Activated CD4-positive, alpha-beta memory T cell treated with anti-CD3 and anti-CD28 coated beads, Interleukin-2, amount 10 ng/mL, durations not matched to agents 7 days and 5 days (primary cell): ENCODE measurements at places on chromosomes 12 and 14.

DNA sequence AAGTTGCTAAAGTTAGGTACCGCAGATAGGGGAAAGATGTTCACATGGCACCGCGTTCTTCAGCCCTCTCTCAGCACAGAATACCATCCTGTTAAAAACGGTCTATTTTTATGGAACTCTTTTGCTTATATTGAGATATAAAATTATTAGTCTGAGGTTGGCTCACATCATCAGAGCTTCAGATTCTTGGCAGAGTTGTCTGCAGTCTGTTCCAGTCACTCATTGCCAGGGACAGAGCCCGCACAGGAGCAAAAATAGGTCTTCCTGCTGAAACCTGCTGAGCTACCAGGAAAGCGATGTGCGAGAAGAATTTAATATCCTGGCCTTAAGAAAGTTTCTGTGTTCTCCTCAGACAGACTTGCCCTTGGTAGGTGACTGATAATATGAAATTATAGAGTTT is 249.8 kb downstream of the VRK1 start:
- DNase-seq, result no peak

DNA sequence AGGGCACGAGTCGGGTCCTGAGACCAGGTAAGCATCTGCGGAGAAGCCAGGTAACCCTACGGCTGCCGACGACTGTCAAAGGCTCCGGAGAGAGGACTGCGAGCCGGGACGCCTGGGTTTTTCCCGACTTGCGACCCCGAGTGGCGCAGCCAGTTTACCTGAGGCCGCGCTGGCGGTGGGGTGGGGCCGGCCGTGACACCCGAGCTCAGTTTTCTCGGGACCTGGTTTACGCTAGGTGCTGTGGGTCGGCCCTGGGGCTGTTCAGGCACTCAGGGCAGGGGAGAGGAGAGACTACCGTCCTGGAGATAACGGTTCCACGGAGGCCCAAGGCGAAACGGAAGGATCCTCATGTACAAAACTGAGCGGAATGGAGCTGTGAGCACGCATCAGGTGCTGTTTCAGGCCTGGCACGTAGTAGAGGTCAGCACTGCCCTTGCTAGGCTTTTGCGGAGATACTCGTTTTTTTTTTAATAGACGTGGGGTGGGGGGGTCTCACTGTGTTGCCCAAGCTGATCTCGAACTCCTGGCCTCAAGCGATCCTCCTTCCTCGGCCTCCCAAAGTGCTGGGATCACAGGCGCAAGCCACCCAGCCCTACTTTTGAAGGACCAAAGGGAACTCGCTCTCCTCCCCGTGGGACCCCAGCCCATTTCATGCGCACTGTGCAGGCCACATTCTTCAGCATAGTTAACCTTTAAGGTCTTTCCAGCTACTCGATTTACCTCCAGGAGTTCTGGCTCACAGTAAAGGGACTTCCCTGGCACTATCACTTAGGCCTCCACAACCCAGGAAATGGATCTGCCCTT is 471 bp downstream of the MTRFR start:
- DNase-seq, result no peak

DNA sequence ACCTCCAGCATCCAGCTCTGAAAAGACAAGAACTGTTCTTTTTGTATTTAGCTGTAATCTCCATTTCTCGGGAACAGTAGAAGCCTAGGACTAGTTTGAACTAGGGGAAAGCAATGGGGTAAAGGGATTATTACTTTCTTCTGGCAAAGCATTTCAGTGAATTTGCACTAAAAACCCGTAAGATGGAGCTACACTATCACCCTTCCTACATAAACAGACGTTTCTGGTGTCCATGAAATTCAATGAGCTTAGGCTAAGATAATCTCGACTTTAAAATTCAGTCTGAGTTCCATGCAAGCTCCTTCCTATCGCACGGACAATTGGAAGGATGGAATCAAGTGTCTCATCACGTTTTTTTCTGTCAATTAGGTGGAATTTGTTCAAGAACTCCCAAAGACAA is 24.0 kb downstream of the ACSM4 start:
- DNase-seq, result no peak

DNA sequence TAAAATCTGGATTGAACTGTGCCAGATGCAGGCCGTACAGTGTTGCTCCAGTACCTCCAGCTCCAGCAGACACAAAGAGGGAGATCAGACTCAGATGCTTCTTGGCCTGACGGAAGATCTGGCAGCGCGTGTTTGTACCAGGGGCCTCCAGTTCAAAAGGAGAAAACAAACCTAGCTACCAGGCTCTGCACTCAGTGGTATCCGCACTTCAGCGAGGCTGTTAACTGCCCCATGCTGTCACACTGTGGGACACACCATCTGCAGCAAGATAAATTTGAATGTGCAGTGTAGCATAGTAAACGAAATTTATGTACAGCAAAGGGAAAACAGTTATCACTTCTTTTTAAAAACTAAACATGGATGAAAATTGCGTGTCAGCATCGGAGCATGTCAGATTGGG is 5.1 kb downstream of the DYNC1H1 start:
- no peak for DNase-seq

DNA sequence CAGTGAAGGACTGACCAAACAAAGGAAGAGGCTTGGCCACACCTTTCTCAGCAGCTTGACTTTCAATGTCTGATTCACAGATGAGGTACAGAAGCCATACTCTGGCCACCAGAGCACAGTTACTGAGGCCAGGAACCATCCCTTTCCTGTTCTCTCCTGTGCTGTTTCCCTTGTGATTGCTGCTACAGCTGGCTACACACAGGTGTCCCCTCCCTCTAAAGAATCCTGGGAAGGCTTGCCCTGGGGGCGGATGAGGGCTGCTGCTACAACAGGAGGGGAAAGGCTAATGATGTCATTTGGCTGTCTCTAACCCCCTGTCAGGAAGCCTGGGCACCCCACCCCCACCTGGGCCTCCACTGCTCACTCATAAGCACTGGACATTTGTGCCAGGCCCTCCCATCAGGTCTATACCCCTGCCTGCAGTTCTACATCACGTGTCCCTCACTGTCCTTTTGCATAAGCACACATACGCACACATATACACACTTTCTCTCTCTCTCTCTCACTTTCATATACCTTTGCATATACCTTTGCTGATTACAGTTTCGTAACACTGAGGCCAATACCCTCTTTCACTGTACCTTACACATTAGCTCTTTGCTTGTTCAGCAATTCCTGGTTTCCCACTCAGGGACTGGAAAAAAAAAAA is 41.4 kb downstream of the PRPF40B start:
- DNase-seq, result no peak

DNA sequence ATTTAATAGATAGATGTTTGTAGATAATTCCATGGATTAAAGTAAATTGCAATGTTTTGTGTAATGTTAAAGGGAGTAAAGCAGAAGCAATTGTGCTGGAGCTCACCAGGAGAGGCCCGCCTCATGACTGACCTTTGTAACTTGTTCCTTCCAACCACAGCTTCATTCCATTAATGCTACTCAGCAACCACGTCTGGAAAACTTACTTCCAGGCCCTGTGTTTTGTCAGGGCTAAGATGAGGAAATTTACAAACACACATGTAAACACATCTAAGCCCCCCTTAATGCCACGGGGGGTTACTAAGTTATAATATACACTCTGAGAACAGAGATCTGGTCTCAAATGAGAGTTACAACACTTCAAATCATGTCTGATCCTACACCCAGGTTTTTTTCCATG is 12.4 kb downstream of the LUM start:
- no peak for DNase-seq

- DNase-seq, result no peak
Observed at GRCh38 chr14:69996216-69996615, 117.0 kb downstream of the SMOC1 start.

DNA sequence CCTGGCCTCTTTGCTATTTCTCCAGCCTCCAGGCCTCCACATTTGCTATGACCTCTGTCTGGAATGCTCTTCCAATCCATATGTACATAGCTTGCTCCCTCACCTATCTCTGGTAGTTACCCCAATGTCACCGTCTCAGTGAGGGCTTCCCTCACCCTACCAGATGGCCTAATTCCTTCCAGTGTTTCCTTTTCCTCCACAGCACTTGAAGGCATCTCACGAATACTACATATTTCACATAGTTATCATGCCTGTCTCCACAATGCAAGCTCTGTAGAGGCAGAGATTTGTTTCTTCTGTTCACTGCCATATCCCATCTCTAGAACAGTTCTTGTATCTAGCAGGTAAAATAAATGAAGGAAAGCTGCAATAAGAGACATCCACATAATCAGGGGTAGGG is 21.3 kb upstream of the HSP90B1 start:
- DNase-seq, result no peak

DNA sequence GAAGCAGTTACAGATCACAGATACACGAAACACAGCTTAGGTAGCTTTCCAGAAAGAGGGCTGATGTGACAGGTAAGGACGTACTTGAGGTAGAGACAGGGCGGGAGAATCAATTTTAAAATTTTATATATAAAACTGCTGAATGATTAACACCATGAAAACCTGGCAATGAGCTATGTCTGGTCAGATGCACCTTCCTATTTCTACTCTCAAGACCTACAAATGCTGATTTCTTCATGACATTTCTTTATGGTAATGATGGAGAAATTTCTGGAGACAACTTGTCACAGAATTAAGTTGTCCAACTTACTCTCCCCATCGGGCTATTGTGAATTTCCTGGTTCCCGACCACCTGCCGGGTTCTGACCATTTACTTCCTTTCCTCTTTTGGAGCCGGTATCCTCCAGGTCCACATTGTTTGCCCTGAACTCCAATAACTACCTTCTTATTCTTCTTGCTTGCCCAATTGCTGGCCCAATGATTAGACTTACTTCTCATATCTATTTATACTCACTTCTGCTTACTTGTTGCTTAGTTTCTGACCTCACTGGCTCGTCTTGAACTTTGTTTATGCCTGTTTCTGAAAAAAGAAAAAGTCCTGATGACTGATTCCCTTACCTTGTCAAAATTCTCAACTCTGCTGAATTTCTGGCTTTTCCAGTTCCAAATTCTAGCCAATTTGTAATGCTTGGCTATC is 12.8 kb upstream of the ATP2B1 start:
- DNase-seq, result no peak

- DNase-seq, result no peak
Observed at GRCh38 chr14:24074625-24075484, 3.5 kb downstream of the CPNE6 start.

- peak; percentile 47 for DNase-seq
Observed at GRCh38 chr14:87994974-87995373, 2.0 kb upstream of the GALC start.

GRCh38 chr12:29562110-29562804 is 64.8 kb upstream of the OVCH1 start:
- DNase-seq, result no peak

DNA sequence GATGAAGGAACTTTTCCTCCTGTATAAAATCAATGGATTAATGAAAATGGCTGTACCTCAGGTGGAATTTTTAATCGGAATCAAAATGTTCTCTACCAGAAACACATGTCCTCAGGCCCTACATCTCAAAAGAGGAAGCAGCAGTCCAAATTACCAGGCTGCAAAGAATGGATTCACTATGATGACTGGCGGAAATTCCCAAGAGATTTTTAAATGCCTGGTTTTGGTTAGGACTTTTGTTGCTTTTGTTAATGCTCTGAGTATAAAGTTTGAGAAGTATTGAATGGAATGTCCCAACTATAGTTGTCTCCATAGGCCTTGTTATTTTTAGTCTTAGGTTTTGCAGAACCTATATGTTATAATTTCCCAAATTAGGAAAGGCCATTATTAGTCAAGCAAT is 11.2 kb upstream of the IFNG start:
- DNase-seq, result no peak

DNA sequence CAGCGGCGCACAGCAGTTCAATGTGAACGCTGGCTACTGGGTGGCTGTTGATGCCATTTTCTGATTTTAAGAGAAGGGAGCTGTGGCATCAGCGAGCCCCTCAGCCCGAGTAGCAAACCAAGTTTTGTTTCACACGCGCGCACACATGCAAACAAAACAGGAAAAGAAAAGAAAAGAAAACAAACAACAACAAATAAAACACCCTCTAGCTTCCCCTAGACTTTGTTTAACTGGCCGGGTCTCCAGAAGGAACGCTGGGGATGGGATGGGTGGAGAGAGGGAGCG is 540 bp downstream of the PAX9 start:
- DNase-seq, result no peak
